Activated T-cell treated with anti-CD3 and anti-CD28 coated beads for 1 hour (primary cell): ENCODE measurements at places on chromosomes 13 and 19.

GRCh38 chr19:50992666-50993035 lies 8.8 kb downstream of the KLK8 start:
- no peak for DNase-seq

DNA sequence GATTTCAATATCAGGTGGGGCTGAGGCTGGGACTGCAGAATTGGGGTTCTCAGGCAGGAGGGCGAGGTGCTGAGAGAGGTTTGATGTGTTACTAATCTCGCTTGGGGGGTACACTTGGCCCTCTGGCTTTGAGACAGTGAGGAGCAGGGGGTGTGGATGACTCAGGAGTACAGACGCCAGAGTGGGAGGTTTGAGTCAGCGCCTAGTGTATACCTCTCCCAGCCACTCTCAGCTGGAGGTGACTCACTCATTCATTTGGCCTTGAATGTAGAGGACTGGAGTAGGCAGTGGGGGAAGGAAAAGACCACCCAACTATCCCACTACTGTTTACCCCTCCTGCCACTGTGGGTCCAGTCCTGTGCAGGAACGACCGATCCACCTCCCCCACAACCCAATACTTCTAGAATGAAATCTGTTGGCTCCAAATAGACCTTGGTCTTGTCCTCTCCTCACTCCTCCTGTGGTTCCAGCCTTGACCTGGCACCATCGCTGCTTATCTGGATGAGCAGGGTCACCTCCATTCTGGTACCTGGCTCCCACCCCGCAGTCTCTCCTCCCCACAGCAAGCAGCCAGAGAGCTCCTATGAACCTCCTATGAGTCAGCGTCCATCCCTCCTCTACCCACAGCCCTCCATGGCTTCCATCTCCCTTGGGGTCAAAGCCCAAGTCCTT lies 20.1 kb upstream of the ZNRF4 start:
- DNase-seq, result no peak

- DNase-seq, result peak; percentile 61
Observed at GRCh38 chr19:48872884-48873475, 759 bp downstream of the PPP1R15A start.

DNA sequence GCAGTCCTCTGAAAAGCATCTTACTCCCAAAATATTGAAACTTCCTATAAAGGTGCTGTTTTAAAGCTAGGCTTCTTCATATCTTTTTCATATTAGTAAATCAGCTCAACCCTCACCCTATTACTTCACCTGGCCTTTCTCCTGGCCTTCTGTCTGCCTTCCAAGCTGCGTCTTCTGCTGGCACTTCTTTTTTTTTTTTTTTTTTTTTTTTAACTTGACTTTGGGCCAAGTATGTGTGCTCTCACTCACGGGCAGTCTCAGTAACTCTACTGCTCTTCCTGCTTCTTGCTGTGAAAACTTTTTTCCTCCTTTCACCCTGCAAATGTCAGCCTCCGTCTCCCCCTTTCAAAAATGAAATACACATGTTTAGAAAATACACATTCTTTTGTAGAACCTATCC lies 41.2 kb upstream of the KCTD4 start:
- DNase-seq, result no peak

DNA sequence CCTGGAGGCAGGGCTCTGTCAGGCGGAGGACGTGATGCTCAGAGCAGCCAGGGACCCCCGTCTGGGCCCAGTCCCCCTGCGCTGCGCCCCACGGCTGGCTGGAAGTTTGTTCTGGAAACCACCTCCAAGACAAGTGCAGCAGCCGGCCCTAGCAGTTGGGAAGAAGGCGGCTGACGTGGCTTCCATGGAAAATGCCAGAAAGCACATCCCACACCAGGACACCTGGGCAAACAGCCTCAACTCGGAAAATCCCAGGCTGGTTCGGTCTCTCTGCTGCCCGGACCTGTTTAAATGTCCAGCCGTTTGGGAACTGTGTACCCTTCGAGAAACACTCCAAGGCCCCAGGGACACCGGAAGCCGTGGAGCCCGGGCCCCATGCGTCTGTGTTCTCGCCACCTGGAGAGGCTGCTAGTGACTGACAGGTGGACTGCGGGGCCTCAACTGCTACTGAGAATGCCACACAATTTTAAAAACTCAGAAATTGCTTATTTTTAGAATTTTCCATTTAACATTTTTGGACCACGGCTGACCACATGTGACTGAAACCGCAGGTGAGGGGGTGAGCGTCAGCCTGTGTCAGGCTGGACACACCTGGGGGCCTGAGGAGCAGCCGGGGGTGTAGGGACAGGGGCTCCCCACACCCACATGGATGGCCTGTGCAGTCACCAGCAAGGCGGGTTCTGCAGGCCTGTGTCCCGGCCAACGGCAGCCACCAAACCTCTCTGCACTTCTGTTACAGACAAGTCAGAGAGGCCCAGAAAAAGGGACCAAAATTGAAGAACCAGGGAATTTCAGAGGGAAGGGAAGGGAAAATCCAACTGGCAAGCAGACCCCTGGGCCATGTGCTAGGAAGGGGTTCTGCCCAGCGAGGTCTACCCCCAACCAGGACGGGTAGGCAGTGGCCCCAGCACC lies 31.7 kb downstream of the RASA3 start:
- no peak for DNase-seq

GRCh38 chr19:41626877-41627276 lies at the start of gene CEACAM4:
TSS of gene CEACAM4 (minus strand) at chr19:41627074. CDS start at chr19:41626963, 111 bp downstream.
- no peak for DNase-seq

GRCh38 chr19:38287604-38288003 lies 16.4 kb upstream of the C19orf33 start:
- DNase-seq, result no peak

DNA sequence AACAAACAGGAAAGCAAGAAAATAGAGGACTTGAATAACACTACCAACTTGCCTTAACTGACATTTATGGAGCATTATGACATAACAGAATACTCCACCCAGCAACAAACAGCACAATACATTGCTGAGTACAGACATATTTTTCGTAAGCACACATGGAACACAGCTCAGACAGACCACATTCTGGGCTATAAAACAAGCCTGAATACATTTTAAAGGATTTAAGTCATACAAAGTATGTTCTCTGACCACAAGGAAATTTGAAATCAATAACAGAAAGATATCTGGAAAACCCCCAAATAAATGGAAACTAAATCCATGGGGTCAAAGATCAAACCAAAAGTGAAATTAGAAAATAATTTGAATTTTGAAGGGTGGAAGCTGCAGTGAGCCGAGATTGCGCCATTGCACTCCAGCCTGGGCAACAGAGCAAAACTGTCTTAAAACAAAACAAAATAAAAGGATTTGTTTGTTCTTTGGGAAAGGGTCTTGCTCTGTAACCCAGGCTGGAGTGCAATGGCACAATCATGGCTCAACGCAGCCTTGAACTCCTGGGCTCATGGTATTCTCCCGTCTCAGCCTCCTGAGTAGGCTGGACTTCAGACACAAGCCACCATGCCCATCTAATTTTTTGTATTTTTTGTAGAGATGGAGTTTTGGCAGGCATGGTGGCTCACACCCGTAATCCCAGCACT lies 5.6 kb downstream of the ZDHHC20 start:
- no peak for DNase-seq

- no peak for DNase-seq
Observed at GRCh38 chr13:104984296-104984818, 1551.1 kb downstream of the EFNB2 start.

GRCh38 chr19:33375837-33376159 lies 2.3 kb downstream of the CEBPG start:
- no peak for DNase-seq
